Fibroblast of mammary gland (primary cell): ENCODE measurements at places on chromosomes 3 and 15.

- peak; percentile 81 for DNase-seq
Observed at GRCh38 chr3:179179979-179180759, 32.0 kb downstream of the PIK3CA start.

GRCh38 chr3:150803440-150803985 is 40.5 kb upstream of the SIAH2 start:
- no peak for DNase-seq

DNA sequence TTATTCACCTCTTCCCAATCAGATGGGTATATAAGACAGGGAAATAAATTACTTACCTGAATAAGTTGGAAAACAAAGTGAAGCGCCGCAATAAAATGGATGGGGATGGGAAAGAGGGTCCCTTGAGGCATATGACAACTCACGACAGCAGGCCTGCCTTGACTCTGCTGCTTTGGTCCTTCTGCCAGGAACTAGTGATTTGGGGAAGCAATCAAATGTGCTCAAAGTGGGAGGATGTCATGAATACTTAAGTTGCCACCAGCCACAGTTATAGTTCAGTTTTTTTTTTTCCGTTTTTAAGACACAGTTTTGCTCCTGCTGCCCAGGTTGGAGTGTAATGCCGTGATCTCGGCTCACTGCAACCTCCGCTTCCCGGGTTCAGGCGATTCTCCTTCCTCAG is 4.6 kb downstream of the PARL start:
- DNase-seq, result no peak

DNA sequence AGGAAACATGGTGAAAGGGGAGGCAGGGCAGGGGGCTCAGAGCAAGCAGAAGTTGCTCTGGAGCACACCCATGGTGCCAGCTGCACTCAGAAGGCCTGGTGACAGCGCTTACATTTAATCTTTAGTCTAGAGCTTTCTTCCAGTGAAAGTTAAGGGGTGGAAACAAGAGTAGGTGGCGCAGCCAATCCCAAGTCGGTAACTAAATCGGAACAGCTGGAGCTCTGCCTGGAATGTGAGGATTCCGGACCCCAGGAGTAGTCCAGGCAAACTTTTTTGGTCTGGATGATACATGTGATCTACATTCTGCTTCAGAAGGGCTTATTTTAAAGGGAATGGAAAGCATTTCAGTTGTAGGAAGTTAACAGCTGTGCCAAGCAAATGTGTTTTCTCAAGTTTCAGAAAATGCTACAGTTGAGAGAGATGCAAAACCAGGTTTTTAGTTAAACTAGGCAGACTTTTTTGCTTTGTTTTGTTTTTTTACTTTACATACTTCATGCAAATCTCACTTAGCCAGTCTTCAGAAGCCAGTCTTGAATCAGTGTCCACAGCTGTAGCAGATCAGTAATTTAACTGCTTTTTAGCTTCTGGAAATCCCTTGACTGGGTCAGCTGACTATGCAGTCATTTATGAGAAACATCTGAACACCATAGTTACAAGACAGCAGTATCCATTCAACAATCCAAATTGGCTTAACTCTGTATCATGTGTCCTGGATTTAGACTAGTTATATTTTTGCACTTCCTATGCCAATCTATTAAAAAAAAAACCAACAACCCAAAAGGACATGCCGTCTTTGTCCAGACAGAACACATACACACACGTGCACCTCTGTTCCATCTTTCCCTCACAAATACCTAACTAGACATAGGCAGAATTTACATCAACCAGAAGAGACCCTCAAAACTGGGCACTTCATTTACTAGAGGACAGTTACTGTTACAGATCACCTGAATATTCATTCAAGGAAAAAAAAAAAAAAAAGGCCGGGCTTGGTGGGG is 33.2 kb downstream of the ZNF106 start:
- peak; percentile 95 for DNase-seq

- peak; percentile 19 for DNase-seq
Observed at GRCh38 chr3:154885418-154885817, 194.7 kb upstream of the MME start.

DNA sequence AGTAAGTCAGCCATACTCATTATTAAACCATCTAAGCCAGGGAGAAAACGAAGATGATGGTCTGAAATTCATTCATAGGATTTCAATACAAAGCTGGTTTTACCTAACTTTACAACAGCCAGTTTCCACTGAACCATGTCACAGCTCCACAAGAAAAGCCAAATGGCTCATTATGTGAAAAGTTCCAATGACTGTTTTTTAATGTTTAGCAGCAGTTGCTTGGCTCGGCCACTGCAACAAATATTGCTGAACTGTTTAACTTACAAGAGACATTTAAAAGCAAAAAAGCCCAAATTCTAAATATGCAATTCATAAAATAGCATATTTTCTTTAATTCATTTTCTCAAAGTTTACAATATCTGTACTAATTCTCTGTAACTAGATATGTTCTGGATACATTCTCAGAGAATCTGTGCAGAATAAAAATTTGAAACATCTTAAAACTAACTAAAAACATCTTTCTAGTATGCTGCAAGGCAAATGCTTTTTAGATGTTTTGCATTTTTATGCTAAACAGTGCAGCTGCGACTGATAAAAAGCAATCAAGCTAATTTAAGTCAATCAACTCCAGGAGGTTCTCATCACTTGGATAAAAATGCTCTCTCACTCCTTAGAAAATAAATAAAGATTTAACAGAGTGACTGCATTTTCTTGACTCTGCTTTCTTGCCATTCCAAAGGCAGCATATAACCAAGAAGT is 356.5 kb downstream of the ERC2 start:
- DNase-seq, result no peak

GRCh38 chr3:168476360-168476980 is 380.7 kb upstream of the GOLIM4 start:
- no peak for DNase-seq

DNA sequence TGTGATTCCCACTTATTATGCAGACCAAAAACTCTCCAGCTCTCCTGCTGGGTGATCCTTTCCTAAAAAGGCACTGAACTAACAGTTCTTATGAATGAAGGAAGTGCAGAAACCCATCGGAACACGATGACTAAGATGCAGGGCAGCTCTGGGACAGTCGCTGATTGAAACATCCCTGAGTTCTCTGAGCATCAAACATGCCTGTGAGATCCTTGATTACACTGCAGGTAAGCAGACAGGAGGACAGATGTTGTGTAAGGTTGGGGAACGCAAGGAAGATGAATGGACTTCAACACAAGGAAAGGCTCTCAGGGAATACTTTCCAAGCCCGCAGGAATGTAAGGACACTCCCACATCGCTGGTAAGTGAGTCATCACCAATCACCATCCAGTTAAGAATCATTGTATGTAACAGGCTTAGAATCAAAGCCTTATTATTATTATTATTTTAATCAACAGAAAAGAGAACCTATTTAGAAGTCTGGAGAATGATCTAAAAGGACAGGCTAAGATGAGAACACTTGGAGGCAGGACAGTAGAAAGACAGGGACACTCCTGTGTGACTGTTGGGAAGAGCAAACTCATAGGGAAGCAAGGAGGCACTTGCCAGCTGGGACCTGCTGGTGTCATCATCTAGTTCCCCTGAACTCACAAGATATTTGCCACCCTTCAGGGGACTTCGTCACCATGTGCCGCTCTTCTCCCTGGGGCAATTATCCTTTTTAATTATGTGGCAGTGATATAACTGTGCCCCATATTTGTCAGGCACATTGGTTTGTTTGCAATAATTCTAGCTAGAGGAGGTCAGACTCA is 26.0 kb downstream of the TMEM158 start:
- DNase-seq, result peak; percentile 91

DNA sequence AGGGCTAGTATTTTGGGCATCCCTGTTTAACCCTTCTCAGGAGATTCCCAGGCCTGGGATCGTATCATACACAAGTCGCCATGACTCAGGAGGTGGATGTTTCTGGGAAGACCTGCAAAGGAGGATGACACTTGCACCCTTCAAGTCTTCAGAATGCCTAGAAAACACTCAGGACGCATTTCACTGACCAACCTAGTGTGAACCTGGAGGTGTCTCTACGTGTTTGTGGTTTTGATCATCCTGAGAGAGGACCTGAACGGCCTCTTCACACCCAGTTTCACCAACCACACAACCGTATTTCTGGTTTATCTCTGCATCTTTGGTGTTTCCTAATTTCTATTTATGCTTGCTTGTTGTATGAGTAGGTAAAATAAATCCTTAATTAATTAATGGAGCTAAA is 2.8 kb upstream of the CLDND1 start:
- DNase-seq, result no peak

- no peak for DNase-seq
Observed at GRCh38 chr15:99844150-99844549, 110.9 kb upstream of the LYSMD4 start.

DNA sequence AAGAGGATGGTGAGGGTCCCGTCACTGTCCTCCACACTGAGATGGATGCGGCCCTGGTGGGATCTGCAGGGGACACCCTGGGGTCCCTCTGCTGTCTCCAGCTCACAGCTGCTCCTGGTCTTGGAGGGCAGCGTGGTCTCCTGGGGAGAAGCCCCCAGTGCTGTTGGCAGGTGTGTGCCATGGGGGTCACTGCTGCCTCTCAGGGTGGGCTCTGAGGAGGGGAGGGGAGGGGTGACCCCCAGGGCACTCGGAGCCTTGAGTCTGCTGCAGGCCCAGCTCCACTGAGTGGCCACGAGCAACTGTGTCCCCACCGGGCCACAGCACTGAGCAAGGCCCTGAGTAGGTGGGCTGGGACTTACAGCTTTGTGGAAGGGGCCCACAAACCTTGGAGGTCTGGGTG is 34.7 kb downstream of the KLHL25 start:
- no peak for DNase-seq

DNA sequence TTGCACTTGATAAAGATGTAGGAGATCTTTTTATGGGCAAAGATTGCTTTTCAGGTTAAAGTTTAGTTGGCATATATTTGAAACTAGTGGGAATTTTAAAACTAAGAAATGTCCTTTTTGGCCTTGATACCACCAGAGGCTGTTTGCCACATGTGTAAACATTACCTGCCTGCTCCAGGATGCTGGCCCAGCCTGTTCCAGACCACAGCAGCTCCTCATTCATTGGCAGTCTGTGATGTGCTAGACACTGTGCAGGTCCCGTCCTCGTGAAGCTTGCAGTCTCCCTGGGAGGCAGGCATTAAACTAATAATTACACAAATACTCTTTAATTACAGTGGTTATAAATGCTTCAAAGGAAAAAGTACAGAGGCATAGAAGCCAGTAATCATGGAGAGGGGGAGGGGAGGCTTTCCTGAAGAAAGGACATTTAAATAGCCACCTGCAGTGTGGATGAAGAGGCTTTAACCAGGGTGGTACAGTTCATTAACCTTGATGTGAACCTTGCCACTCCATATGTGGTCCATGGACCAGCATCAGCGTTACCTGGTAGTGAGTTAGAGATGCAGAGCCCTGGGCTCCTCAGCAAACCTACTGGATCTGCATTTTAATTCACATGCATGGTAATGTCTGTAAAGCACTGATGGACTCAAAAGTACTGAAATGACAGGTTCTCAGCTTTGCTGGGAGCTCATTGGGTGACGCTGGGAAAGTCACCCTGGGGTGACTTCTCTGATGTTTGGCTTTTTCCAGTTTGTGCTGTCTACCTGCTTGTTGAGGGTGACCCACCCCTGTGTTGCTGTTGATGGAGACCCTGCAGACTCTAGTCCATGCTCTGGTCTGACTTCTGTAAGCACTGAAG is 5.3 kb downstream of the ZNF710 start:
- DNase-seq, result no peak

DNA sequence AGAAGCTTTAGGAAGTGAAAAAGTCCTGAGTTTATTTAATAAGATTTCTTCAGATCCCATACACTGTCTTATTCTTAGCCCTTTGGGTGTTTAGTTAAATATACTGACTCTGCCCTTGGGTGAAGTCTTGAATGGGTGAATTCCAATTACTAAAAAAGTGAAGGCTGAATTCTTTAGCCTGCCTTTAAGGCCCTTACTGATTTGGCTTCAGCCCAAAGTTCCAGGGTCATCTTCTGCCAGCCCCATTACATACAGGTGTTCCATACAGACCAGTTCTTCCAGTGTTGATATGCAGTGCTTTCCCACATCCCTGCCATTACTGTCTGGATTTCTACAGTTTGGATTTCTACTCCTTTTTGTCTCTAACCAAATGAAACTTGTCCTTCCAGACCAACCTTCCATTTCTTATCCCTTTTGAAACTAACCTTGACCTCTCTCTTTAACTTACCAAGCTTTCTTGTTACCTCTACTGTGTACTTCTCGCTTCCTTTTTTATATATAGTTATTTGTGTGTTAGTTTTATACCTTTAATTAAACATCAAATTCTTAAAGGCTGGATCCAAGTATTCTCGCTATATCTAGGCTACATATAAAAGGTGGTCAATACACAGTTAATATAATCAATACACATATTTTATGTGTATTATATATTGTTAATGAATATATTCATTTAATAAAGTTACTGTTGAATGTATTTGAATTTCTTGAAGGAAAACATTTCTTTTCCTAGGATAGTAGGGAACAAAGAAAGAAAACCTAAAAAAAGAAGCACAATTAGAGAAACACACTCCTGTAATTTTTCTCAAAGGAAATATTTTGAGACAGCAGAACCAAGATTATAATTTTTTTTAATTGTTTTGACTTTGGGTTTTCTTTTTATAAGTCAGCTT is 15.0 kb downstream of the MBNL1 start:
- DNase-seq, result no peak

DNA sequence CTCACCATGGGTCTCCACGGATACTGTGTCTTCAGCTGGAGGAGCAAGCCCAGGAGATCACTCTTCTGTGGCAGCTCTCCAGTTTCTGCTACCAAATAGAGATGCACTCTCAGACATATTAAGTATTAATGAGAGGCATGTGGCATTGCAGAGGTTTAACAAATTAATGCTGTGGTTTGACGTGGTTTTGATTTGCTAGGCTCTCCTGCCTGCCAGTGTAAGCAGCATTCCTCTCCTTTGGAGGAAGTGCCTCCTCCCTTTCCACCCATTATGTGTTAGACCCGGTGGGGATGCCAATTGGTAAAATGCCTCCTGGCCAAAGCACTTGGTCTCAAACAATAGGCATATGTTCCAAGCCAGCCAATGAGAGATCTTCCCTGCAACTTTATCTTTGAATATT is 124.8 kb downstream of the MYLK start:
- no peak for DNase-seq

GRCh38 chr15:20367093-20367492 is 174.5 kb downstream of the GOLGA6L6 start:
- DNase-seq, result no peak

- no peak for DNase-seq
Observed at GRCh38 chr15:39448409-39448808, 132.5 kb upstream of the THBS1 start.

- DNase-seq, result no peak
Observed at GRCh38 chr3:32132706-32133105, 26.3 kb downstream of the GPD1L start.

- no peak for DNase-seq
Observed at GRCh38 chr3:22351806-22352205, 600.8 kb upstream of the ZNF385D start.

- no peak for DNase-seq
Observed at GRCh38 chr3:52844290-52844975, 9.6 kb upstream of the MUSTN1 start.

DNA sequence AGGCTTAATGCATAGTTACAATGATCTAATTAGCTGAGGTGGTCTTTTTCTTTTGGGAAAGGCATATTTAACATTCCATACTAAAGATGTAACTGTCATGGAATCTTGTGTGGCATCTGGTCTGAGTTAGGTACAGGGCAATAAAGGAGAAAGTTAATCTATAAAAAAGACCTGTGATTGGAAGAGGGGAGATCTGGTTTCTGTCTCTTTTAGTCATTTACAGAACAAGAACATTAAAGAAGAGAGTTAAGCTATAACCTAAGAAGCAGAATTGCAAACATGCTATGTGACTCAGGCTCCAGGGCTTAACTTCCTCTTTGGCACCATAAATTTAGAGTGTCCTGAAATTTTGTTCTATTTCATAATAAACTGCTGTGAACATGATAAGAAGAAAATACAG is 47.2 kb upstream of the MME start:
- DNase-seq, result peak; percentile 88

GRCh38 chr3:109269577-109270275 is 46.6 kb downstream of the DPPA2 start:
- DNase-seq, result no peak
